ENCODE measurements at places on chromosomes 4 and X.

GRCh38 chrX:3655181-3655580, 58.3 kb downstream of the PRKX start:
- no peaks in the 10 kb centered on the region for H3K27me3 ChIP-seq
- H3K27ac ChIP-seq: no peak overlapping the region
- H3K36me3 ChIP-seq: peaks cover 8% of the 10 kb centered on the region
- DNase-seq: no peak
- no peaks in the 10 kb centered on the region for H3K4me1 ChIP-seq

GRCh38 chr4:40205259-40206198, 8.7 kb downstream of the RHOH start:
- 0 out of 2 replicates have a peak overlapping the region, but pooled peaks have one; percentile 11 for H3K27ac ChIP-seq
- no peak for DNase-seq
- peaks cover 28% of the 10 kb centered on the region for H3K4me1 ChIP-seq
- H3K27me3 ChIP-seq: no peaks in the 10 kb centered on the region

DNA sequence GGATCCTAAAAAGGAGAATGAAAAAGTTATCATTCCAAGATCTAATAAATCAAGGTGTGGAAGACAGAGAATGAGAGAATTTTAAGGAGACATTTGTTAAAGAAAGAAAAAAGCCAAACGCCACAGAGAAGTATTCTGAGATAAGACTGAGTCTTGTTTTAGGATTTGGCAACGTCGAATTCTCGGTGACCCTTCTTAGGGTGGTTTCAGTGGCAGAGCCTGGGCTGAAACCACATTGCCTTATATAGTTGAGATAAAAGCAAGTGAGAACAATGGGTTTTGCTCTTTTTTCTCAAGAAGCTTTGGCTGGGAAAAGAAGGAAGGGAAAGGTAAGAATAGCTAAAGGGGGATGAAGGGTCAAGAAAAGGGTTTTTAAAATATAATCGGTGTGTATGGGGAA, 209.4 kb downstream of the VEGFC start:
- H3K36me3 ChIP-seq: no peaks in the 10 kb centered on the region
- H3K4me3 ChIP-seq: no peak overlapping the region
- no peak overlapping the region for H3K27ac ChIP-seq
- no peaks in the 10 kb centered on the region for H3K27me3 ChIP-seq

DNA sequence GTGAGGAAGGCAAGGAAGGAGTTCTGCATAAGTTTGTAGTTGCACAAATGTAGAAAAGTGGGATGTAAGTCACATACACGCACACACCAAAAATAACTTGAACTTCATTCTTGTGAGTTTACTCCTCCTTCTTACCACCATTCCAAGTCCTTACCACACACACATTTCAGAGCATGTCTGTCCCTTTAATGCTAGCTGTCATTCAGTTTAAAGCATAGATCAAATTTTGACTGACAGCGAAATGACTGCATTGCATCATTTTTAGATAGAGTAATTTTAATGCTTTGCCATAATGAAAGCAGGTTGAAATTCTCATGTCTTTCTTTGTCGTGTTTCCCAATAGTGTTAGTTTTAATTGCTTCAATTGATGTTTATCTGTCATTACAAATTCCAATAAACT, 629.6 kb upstream of the HTR2C start:
- H3K36me3 ChIP-seq: peaks cover 64% of the 10 kb centered on the region
- no peak overlapping the region for H3K27ac ChIP-seq
- no peaks in the 10 kb centered on the region for H3K27me3 ChIP-seq
- no peak for DNase-seq
- no peak overlapping the region for H3K4me3 ChIP-seq
- peaks cover 24% of the 10 kb centered on the region for H3K4me1 ChIP-seq

GRCh38 chrX:7028246-7028645, 119.3 kb upstream of the STS start:
- H3K27ac ChIP-seq: no peak overlapping the region
- H3K4me1 ChIP-seq: no peaks in the 10 kb centered on the region
- H3K27me3 ChIP-seq: no peaks in the 10 kb centered on the region

- H3K4me1 ChIP-seq: peaks cover 8% of the 10 kb centered on the region
- H3K36me3 ChIP-seq: no peaks in the 10 kb centered on the region
- H3K27ac ChIP-seq: no peak within 1 kb of the TSS
- no peak for DNase-seq
- no peaks in the 10 kb centered on the region for H3K27me3 ChIP-seq
- no peak within 1 kb of the TSS for H3K4me3 ChIP-seq
These were observed at the start of gene MYOZ2 for GRCh38 chr4:119135721-119136121. Gene MYOZ2, plus strand, starts transcription at chr4:119135832. Its CDS starts 694 bp downstream, at chr4:119136526.

DNA sequence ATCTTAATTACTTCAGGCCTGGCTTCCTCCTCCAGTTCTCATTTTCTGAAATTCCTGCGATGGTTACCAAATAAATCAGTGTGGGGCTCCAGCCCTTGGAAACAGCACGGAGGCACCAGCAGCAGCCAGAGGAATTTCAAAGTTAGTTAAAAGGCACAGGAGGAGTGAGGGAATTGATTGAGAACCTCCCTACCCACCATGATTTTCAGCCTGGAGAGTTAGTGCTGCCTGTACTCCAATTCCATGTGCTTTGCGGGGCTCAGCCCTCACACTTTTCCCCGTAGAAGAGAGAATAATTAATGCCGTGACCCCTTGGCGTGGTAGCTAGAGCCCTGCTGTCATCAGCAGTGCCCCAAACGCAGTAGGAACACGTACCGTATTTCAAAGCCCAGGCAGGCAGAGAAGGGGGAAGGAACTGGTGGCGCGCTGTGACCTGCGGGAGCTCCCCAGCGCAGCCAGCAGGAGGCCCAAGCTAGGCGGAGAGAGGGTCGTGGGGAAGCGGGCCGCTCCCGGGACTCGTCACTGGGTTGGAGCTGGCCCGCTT, 84.0 kb upstream of the IGFBP7 start:
- H3K27me3 ChIP-seq: peaks cover 22% of the 10 kb centered on the region
- peak; percentile 52 for DNase-seq
- H3K4me1 ChIP-seq: peaks cover 61% of the 10 kb centered on the region

DNA sequence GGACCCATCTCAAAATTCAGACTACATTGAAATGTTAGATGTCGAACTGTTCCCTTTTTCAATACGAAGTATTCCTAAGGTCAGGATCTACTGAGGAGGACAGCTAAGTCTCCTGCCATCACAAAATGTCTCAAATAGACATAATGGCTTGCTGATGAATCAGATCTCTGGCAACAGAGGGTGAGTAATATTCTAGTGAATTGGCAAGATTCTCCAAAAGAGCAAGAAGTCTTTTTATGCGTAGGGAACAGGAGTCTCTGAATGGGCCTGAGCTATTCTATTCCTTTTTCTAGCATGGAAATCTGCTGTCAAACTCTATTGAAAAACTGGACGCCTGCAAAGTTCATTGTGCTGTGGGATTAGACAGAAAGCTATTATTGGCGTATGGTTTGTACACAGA, 145.4 kb downstream of the FNIP2 start:
- H3K36me3 ChIP-seq: no peaks in the 10 kb centered on the region
- H3K4me3 ChIP-seq: no peak overlapping the region
- no peak overlapping the region for H3K27ac ChIP-seq
- H3K27me3 ChIP-seq: no peaks in the 10 kb centered on the region

Data from WTC11 (cell line).